ENCODE measurements at places on chromosomes 1 and 21. TPM values are rescaled to one million over a fixed set of nuclear protein-coding genes. Genes with fewer than 3 reads are reported as not detected.

GRCh38 chr1:12572522-12572921, 45.5 kb downstream of the DHRS3 start:
- DNase-seq: no peak

GRCh38 chr1:234980291-234980644, 148.4 kb downstream of the TOMM20 start:
- DNase-seq: no peak

DNA sequence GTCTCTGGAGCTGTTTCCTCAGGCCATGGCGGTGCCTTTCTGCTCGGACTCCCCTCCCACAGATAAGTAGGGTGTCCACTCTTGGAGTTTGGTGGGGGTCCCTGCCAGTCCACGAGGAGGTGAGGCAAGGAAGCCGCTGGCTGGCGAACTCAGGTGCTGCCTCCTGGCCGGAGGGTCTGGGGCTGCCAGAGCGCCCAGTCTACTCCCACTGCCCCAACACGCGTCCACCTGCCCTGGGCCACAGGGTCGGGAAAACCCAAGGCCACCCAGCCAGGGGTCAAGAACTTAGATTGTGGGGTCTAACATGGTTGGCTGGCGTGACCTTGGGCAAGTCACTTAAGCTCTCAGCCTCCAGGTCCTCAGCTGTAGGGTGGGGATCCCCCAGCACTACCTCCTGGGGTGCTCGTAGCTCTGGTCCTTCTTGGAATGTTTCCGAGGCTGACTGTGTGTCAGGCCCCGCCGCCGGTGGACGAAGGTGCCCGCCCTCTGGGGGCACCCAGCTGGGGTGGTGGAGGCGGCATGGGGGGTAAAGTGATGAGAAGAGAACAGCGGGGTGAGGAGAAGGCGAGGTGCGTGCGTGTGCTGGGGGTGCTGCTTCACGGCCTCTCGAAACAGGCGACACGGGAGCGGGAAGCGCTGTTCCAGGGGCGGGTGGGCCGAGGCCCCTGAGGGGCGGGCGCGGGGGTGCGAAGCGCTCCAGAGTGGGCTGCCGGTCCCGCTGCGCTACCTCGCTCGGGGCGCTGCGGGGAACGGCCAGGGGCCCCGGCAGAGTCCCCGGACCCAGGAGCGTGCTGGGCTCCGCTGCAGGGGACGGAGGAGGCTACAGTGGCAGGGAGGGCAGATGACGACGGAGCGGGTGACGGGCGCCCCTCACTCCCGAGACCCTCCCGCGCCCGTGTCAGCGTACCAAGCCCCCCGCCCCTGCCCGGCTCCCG, 1.2 kb downstream of the SH2D5 start:
- DNase-seq: no peak

Gene GREM2
- total RNA-seq: 0.36 TPM

DNA sequence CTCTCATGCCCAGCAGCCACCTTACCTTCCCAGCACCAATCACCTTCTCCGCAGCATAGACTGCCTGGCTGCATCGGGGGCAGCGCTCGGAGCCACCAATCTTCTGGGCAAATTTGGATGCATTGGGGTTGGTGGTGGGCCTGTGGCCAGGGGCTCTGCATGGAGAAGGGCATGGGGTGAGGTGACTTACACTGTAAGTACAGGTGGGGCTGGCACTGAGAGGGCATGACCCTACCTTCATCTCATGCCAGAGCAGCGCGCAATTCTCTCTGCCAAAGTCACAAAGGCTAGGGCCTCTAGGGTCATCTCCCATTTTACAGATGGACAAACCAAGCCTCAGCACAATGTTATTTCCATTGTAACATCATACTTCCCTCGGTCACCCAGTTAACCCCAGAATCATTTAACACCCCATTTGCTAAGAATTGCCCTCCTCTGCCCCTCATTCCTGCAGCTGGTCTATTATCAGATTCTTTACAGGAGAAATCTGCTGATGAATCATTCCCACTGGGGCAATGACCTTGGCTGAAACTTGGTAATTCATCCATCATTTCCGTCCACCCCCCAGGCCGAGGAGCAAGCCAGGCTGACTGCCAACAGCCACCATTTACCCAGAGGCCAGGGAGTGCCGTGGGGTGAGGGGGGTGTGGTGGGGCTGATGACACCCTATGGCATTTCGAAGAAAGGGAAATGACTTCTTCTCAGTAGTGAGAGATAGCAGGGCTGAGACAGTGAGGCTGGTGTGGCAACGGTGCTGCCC, 17.9 kb downstream of the CSRP1 start:
- no peak for DNase-seq

Gene SPRR2E
- total RNA-seq: not detected

DNA sequence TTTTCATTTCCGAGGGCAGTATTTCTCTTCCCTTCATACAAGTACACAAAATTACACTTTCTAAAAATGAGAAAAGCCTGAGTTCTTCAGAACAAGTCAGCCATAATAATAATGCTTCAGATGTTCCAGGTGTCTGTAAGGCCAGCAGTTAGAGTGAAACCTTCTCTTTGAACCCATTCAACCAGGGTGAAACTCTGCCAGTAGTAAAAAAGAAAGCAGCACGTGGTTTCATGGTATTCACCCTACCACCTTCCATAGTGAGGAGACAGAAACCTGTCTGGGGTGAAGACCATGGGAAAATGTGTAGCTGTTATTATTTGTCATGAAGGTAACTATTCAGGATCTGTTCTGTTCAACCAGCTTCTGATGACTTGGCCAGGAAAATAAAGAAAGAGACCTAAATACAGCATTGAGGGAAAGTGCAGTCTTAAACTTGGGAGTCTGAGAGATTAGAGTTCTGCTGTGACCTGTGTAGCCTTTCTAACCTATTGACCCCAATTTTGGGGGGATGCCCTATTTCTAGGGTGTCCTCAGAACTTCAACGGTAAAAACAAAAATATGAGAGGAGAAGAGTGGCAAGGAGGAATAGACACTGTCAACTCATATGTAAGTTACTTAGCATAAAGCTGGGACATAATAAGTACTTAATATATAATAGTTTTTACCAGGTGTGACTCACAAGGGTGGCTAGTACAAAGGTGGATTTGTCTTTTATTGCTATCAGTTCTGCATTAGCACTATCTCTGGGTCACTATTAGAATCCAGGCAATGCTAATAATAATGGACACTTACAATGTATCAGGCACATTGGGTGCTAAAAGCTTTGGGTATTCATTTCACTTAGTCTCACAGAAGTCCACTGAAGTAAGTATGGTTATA, 70.0 kb upstream of the TNFSF4 start:
- no peak for DNase-seq

GRCh38 chr21:32886339-32886738, 114.8 kb upstream of the PAXBP1 start:
- DNase-seq: no peak

Gene CASQ1
- total RNA-seq: not detected

Gene CDC20
- 0.38 TPM for total RNA-seq

Gene CYP4A22
- 5.8 TPM for total RNA-seq

Gene SELENBP1
- total RNA-seq: 190 TPM

Gene ZNF683
- not detected for total RNA-seq

- DNase-seq: no peak
These were observed 10.3 kb downstream of the TMEM9 start for GRCh38 chr1:201143726-201144635.

DNA sequence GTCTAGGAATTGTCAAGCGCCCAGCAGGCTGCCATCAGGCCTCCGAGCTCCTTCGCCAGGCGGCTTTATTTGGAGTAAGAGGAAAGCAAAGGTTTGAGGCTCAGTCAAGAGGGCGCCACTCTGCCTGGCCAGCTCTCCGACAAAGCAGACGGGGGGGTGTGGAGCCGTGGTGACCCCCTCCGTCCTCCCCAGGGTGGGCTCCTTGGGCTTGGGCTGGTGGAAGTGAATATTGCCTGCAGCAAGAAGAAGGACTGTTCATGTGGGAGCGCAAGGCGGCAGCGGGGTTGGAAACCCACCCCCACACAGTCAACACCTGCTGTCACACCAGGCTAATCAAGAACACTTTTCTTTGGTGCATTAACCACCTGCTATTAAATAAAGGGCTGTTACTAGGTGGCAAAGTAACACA, 14.6 kb downstream of the EPHX1 start:
- no peak for DNase-seq

Gene NBPF19
- total RNA-seq: 19.9 TPM

DNA sequence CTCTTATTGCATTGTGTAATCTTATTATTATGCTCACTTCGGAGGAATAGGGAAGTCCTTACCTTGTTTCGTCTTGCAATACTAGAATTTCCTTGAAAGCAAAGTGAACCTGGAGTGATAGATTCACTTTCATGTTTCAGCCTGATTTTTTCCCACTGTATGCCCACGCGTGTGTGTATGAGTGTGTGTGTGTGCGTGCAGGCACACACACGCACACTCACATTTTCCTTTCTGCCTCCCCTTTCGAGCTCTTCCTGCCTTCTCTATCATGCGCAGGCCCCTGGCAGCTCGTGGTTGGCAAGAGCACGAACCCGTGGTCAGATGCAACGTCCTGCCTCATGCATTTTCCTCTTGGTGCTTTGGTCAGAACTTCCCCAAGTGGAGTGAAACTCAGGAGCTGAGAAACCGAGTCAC, at the start of gene GCSAML:
Gene GCSAML, plus strand, starts transcription at position 366 of the 414 bp plus-strand sequence. CDS start 58 bp downstream, outside the sequence.
- no peak for DNase-seq

DNA sequence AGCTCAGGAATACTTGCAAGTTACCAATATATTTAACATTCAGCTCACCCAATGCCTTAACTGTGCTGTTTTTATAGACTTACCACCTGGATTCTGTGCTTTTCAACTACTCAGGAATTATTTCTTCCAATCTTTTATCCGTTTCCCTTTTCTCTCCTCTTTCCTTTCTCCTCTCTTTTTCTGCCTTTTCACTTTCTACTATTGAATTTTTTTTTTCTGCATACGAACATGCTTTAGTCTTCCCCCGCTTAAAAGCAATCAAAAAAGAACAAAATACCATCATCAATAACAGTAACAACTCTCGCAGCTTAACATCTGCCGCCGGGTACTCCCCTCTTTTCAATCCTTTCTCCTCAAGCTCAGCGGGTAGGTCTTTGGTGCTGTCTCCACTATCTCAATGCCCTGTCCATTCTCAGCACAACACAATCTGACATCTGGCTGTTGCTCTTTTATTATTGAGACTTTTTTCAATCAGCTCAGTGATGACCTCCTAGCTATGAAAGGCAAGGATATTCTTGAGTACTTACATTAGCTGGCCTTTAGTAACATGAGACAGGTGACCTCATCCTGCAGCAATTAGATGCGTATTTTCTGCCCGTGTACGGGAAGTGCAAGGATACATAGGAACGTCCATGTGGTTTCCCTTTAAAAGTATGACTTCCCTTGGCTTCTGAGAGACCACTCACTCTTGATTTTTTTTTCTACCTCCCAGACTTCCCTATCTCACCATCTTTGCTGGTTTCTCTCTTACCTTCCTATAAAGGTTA, 40.2 kb upstream of the SIPA1L2 start:
- DNase-seq: no peak

- DNase-seq: no peak
These were observed 1.7 kb upstream of the SGIP1 start for GRCh38 chr1:66532214-66532613.

- no peak for DNase-seq
These were observed 92.1 kb upstream of the LRRN2 start for GRCh38 chr1:204777591-204777990.

DNA sequence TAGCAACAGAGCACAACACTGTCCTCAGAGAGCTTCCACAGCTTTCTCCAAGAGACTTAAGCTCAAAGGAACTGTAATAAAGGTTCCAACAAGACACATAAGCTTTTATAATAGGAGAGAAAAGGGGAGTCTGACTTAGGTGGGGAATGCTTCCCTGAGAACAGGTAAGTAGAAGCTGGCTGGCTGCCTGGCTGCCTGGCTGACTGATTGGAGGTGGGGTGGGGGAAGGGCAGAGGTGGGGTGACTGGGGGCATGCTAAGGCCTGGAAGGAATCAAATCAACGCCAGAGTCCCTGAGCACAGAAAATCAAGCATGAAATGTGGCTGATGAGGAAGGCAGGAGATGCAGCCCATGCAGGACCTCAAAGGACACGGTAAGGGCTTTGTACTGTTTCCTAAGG, 45.8 kb downstream of the DMAP1 start:
- no peak for DNase-seq

Gene AMY1B
- not detected for total RNA-seq

Gene CNR2
- total RNA-seq: not detected

Gene UBL4B
- not detected for total RNA-seq

GRCh38 chr1:7425229-7425628, 345.9 kb upstream of the VAMP3 start:
- no peak for DNase-seq

DNA sequence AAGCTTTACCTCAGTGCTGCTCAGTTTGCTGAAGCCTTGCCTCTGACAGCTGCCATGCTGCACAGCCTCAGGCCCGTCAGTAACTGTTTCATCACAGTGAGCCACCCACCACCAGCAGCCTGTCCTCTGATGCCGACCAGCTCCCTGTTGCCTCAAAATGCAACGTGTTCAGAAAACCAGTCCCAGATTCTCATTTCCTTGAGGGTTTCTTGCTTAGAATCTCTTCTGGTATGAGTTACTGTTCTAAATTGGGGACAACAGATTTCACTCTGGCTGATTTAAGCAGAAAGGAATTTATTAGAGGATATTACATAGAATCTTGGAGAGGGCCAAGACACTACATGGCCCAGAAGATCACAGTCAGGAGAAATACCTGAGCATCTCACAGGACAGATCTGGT, 11.0 kb downstream of the UBL4B start:
- no peak for DNase-seq

Gene VCAM1
- 54.2 TPM for total RNA-seq

DNA sequence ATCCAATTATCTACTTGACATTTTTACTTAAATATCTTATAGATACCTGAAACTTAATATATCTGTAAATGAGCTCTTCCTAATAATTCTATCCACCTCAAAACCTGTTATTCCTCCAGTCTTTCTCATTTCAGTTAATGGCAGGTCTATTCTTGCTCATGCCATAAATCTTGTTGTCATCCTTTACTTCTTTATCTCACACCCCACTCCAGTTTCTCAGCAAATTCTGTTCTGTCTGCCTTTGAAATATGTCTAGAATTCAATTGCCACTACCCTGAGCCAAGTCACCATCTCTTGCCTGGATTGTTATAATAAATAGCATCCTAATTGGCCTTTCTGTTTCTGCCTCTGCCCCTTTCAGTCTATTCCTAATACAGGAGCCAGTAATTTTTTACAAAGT, 105.8 kb downstream of the MAN1A2 start:
- no peak for DNase-seq

- DNase-seq: no peak
These were observed 382.1 kb downstream of the PTPRC start for GRCh38 chr1:199020904-199021303.

Gene CLCA1
- not detected for total RNA-seq

- DNase-seq: no peak
These were observed 60.4 kb downstream of the TEX35 start for GRCh38 chr1:178573330-178573729.

Gene UHMK1
- total RNA-seq: 83.1 TPM

Gene FLAD1
- 43.8 TPM for total RNA-seq

Gene CASQ2
- 2.4 TPM for total RNA-seq
